ENCODE measurements at places on chromosomes 5 and 9.

DNA sequence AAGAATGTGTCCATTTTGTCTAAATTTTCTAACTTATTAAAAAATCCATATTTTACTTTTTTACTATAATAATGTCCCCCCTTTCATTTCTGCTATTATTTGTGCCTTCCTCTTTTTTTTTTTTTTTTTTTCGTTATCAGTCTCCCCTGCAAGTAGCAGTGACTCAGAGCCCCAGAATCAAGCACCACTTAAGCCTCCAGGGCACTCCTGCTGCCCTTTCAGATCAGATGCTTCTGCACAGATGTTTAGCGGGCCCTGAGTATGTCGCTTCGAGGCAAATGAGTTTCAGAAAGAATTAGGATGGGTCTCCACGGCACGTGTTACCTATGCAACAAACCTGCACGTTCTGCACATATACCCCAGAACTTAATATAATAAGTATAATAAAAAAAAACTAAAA is 11.7 kb downstream of the MED7 start:
- peak; percentile 9 for DNase-seq

DNA sequence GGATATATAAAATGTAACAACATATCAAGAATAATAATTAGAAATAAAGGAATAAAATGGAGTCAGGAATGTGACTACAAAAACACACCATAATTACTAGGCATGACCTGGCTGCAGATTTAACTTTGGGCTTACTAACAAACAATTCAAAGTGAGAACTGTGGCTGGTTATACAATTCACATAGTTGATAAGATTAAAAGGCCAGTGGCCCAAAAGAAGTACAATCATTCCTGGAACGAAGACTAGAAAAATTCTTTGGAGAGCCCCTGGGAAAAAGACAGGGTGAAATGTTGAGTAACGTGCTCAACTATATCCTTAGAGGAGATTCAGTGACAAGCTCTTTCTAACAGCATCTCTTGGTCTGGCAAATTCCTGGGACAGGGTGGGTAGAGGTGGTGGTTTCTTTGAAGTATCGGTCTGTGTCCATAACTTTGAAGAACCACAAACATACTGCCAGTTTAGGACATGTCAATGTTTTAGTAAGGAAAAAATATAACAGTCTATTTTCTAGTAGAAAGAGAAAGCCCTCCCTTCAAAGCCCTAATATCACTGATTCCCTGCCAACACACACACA is 75.0 kb upstream of the IL6ST start:
- DNase-seq, result no peak

GRCh38 chr5:23482642-23483041 is 24.8 kb upstream of the PRDM9 start:
- DNase-seq, result no peak

GRCh38 chr5:156589104-156589945 is 260.8 kb upstream of the PPP1R2B start:
- DNase-seq, result no peak

DNA sequence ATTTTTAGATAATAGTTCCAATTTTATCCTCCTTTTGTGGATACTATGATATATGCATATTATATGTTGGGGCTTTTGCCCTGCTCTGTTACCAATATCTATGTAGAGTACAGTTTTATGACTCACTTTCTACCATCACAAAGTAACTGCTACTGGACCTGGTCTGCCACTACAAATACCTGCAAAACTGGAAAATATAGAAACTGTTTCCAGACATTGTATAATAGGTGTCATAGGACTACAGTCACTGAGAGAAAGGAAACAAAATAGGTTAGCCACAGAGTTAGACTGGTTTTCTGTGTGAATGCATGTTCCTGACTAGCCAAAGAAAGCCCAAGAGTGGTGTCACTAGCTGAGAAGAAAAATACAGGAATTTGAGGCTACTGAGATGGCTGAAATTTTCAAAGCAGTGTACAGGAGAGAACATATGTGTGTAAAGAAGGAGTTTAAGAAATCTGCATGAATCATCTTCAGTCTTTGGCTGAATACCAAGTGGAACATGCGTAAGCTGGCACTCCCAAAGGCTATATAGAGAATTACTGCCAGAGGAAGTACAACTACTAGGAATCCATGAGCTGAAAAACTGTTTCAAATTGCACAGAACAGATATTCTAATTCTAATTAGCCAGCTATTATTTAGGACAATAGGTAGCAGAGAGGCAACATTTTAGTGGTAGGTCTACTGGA is 29.0 kb upstream of the FAM174A start:
- peak; percentile 63 for DNase-seq

- DNase-seq, result no peak
Observed at GRCh38 chr9:27387722-27388121, 90.8 kb upstream of the EQTN start.

All from brain microvascular endothelial cell (primary cell).